ENCODE measurements at places on chromosomes 7 and 10.

DNA sequence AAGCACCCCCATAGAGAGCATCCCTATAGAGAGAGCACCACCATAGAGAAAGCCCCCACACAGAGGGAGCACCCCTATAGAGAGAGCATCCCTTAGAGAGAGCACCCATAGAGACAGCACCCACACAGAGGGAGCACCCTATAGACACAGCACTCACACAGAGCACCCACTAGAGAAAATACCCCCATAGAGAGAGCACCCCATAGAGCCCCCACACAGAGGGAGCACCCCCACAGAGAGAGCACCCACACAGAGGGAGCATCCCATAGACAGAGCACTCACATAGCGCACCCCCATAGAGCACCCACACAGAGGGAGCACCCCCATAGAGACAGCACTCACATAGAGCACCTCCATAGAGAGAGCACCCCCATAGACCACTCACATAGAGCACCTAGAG lies 48.6 kb downstream of the INSIG1 start:
- DNase-seq: no peak

GRCh38 chr7:132066761-132067171 lies 509.5 kb downstream of the PLXNA4 start:
- DNase-seq: no peak

DNA sequence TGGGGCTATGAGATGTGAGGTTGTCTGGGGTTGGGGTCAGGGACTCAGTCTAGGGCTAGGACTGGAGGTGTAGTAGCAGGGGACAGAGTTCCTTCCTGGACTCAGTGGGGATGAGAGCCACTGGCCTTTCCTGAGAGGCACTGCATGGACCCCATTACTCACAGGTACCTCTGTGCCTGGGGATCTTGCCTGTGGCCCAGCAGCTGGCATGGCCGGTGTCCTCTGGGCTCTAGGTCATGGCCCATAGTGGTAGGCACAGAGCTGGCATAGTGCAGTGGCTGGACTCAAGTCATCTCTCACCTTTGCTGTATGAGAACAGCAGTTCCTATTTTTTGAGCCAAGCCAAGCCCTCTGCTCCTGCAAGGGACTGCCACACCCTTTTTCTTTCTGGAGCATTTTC lies 51.9 kb downstream of the NEURL1 start:
- DNase-seq: no peak

- DNase-seq: no peak
Measured at GRCh38 chr7:147432079-147432478, 1158.5 kb upstream of the C7orf33 start.

DNA sequence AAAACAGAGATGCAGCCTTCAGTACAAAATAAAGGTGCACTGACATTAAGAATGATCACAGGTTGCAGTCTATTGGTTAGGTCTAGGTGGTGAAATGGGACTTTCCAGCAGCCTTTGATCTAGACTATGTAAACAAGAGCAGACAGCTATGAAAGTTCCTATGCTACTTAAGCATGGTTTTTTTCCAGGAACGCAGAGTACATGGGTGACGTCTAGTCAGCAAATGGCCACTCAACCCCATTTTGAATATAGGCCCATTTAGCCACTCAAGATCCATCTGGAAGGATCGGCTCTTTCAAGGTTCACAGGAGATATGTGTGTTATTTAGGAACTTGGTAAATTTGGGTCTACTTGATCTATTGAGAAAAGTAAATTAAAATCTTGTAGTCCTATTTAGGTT lies 1424.6 kb upstream of the LRRTM3 start:
- DNase-seq: no peak

DNA sequence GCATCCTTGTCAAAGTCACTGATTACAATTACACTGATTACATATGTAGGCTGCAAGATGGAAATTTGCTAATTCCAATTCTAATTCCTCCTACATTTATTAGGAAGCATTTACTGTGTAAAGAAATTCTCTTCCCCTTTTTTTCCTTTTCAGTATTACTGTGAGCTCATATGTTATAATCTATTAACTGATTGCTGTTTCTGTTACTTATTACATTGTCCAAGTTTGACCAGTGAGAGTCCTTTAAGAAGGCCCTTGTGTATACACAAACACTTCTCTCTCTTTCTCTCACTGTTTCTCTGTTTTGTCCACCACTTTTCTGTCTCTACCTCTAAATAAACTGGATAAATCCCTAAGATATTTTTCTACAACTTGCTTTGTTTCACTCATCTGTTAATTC lies 31.5 kb downstream of the PHF14 start:
- no peak for DNase-seq

GRCh38 chr10:114719311-114719710 lies 61.2 kb upstream of the ABLIM1 start:
- DNase-seq: no peak

GRCh38 chr7:91569728-91570457 lies 305.7 kb downstream of the FZD1 start:
- no peak for DNase-seq

- no peak for DNase-seq
Measured at GRCh38 chr10:61919646-61920215, 18.2 kb downstream of the ARID5B start.

- no peak for DNase-seq
Measured at GRCh38 chr7:110918949-110919548, 171.9 kb upstream of the LRRN3 start.

DNA sequence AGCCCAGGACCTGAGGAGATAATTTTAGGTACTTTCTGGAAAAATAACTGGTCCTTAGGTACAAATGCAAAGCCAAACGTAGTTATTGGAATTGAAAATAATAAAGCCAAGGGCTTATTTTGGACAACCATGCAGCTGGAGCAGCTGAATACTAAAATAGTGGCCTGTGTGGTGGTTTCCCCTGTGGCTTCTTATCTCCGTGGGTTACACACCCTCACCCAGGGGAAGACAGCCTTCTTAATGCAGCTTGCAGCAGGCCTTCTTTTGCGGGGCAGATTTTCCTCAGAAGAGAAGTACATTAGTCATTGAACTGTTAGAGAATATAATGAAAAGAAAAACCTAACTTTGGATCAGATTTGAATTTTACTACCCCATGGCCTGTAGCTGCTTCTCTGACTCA lies 133.5 kb downstream of the ST7 start:
- DNase-seq: no peak

GRCh38 chr7:155282671-155283070 lies 15.0 kb upstream of the INSIG1 start:
- no peak for DNase-seq

GRCh38 chr10:6877722-6878392 lies 297.8 kb upstream of the PRKCQ start:
- DNase-seq: no peak

GRCh38 chr7:50827281-50827680 lies 44.6 kb upstream of the GRB10 start:
- no peak for DNase-seq

DNA sequence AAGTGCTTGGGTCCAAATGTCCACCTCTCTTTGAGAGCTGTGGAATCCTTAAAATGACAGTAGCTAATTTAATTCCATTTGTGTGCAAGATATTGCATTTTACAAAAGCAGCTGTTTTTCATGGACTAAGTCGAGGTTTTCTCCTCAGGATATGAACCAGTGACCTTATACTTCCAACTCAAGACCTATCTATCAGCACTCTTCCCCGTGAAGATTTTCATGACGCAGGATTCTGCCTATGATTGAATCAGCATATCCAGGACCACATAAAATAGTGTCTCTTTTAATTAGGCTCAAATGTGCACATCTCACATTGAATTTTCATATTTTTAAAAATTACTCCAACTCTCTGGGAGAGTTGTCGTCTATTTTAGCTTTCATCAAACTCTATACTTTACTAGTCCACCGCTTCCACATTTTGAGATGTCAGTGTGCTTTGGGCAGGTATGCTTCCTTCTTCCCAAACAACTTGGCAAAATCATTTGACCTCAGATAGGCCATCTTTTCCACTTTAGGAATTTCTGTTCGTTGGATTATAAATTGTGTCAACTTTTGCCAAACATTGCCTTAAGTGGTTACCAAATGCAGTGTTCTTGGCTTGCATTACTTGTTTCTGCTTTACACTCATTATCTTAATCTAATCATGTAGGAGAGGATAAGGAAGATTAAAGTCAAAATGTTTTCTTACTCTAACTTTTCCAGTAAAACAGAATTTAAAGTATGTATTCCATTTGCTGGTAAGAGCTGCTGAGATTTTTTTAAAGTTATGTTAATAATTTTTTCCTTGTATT lies 39.4 kb downstream of the SEMA3A start:
- no peak for DNase-seq

DNA sequence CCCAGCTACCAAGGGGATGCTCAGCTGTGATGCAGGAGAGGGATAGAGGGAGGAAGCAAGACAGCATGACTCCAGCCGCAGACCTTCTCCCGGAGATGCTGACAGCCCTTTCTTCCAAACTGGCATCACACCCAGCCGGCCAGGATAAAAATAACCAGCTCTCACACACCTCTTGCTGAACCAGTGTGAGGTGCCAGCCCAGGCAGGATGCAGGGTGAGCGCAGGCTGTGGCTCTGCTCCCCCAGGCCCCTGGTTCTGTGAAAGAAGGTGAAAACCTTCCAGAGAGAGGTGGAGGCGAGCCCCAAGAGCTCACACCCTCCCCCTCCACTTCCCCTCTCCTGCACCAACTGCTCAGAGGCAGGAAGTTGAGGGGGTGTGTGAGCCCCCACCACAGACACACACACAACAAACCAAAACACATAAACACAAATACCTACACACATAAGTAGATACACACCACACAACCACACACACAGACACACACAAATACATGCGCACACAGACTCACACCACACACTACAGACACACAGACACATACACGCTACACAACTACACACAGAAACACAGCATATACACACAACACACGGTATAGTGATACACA lies 4.0 kb downstream of the GPR15LG start:
- DNase-seq: no peak

GRCh38 chr10:82643601-82644000 lies 768.6 kb downstream of the NRG3 start:
- DNase-seq: no peak
